Activated CD8-positive, alpha-beta memory T cell treated with anti-CD3 and anti-CD28 coated beads for 48 hours (primary cell): ENCODE measurements at places on chromosomes 12 and 14.
A peak's percentile ranks its signal among the peaks of the same experiment; 100 is the strongest.

DNA sequence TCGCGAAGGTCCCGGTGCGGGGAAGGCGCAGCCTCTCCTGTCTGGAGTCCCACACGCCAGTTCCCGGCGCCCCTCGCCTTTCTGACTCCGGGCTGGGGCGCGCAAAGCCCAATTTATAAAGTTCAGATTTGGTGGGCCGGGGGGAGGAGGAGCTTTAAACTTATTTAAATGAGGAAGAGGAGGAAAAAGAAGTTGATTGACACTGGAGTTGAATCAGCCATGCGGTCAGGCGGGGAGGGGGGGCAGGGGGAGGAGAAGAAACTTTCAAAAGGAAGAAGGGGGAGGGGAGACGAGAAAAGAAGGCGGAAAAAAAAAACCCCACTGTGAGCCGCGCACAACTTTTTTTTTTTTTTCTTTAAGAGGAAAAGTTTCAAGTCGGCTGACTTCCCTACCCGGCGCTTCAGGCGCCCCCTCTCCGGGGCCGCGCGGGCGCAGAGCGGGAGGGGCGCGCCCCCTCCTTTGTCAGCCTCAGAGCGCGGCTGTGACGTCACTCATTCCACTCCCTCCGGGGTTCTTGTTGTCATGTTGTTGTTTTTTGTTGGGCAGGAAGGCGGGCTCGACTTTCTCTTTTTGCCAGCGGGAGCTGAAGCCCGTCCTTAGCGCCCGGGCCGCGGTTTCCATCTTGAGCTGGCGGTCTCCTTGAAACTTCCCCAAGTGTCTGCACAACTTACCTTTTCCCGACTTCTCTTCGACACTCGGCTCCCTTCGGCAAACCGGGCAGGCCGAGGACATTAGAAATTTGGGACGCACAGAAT is at the start of gene ZFP36L1:
TSS of gene ZFP36L1 (minus strand) at position 89 of the 755 bp plus-strand sequence. CDS start 129 bp downstream, outside the sequence.
- DNase-seq: peak; percentile 80

DNA sequence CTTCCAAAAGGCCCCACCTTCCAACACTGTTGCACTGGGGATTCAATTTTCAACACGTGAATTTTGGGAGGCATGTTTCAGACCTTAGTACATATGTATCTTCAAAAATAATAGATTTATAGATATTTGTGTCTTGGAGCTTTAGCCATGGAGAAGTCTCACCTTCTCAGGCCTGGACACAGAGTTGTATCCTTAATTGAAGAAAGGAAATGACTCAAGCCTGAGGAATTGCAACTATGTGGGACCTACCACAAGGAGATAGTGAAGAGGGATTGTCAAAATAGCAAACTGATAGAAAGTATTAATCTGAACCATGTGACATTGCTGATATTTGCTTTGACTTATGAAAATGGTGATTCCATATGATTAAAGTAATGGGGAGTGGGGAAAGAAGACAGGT is 89.8 kb downstream of the ACSS3 start:
- DNase-seq: no peak

DNA sequence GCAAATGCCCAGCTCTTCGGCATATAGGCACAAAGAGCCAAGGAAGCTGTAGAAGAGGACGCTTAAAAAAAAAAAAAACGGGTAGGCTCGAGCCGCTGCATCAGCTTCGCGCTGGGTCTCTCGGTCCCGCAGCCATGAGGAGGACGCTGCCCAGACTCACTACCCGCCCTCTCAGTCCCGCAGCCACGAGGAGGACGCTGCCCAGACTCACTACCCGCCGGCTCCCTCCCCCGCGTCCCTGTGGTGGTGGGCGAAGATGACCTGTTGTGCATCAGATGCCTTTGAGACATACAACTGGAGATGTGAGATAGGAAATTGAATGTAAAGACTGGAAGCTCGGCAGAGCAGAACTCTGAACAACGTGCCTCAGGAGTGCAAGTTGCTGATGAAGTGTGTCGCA is 11.4 kb upstream of the SPSB2 start:
- DNase-seq: no peak

DNA sequence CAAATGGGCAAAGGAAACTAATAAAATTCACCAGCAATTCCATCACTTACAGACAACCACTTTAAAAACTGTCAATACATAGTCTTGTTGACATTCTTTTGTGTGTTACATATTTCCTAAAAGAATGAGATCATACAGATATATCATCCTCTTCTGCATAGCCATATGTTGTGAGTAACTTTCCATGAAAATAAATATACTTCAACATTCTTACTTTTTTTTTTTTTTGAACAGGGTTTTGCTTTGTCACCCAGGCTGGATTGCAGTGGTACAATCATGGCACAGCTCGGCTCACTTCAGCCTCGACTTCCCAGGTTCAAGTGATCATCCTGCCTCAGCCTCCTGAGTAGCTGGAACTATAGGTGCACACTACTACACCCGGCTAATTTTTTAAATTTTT is 20.9 kb downstream of the ZC2HC1C start:
- no peak for DNase-seq

- DNase-seq: no peak
These were observed 62.3 kb downstream of the BHLHE41 start for GRCh38 chr12:26062566-26062965.

DNA sequence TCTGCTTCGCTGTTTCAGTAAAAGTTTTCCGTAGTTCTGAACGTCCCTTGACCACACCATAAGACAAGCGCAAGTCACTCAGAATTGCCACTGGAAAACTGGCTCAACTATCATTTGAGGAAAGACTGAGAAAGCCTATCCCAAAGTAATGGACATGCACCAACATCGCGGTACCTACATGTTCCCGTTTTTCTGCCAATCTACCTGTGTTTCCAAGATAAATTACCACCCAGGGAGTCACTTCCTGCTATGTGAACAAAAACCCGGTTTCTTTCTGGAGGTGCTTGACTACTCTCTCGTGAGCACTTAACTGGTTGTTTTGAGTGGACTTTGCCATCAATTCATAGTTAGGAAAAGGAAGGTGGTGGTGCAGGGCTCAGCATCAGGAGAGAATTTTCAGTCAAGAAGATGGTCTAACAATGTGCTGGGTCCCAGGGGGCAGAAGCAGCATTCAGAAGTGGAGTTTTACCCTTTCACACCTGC is 1.4 kb downstream of the EGLN3 start:
- no peak for DNase-seq
